ENCODE measurements at places on chromosomes 1 and 21. TPM values are rescaled to one million over a fixed set of nuclear protein-coding genes. Genes with fewer than 3 reads are reported as not detected.

DNA sequence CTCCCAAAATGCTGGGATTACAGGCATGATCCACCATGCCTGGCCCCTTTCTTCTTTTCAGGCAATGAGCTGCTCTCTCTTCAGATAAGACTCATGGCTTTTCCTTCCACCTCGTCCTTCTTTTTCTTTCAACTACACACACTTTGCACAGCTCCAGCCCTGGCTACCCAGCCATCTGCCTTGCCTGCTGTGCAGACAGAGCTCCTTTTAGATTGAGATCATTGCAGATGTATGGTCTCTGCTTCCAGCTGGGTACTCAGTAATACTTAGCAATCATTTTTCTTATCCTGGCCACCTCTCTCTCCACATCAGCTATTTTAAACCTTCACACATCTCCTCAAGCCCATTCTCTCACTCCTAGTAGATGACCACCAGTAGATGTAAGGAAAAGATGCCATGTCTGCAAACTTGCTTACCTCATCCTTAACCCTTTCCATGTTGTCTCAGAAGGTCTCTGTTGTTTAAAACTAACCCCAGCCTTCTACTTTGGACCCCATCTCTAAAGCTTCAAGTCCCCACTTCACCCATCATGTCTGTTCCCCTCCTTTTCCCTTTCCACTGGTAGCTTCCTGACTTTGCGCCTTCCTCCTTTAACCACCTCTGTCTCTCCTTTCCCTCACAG is 7.3 kb downstream of the RAB4A start:
- no peak for DNase-seq

DNA sequence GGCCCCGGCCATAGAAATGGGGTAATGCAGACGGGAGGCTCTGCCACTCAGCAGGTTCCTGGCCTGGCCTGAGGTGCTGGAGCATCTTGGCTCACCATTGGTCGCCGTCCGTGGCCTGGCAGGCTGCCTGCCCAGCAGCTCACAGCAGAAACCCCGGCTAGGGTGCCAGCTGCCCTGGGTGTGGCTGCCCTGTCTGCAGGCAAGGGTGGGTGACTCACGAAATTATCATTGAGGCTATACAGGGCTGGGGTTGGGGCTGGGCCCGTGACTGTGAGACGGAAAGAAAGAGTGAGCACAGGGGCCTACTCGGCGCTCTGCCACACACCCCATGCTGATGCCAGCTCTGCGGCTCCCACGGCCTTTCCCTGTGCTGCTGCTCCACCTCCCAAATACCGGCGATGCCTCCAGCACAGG is 8.0 kb upstream of the PKP1 start:
- DNase-seq = no peak

GRCh38 chr1:22673486-22674409 is 20.7 kb downstream of the C1QB start:
- peak; percentile 74 for DNase-seq

GRCh38 chr1:13541435-13542215 is 27.8 kb upstream of the LRRC38 start:
- DNase-seq = no peak

GRCh38 chr1:4267381-4268261 is 367.5 kb upstream of the C1orf174 start:
- DNase-seq = no peak

GRCh38 chr1:31054349-31054748 is 11.2 kb downstream of the PUM1 start:
- DNase-seq = no peak

- DNase-seq = no peak
These were observed 40.7 kb downstream of the XPR1 start for GRCh38 chr1:180672505-180672904.

- DNase-seq = no peak
These were observed 337.0 kb upstream of the NCAM2 start for GRCh38 chr21:20661246-20661645.

DNA sequence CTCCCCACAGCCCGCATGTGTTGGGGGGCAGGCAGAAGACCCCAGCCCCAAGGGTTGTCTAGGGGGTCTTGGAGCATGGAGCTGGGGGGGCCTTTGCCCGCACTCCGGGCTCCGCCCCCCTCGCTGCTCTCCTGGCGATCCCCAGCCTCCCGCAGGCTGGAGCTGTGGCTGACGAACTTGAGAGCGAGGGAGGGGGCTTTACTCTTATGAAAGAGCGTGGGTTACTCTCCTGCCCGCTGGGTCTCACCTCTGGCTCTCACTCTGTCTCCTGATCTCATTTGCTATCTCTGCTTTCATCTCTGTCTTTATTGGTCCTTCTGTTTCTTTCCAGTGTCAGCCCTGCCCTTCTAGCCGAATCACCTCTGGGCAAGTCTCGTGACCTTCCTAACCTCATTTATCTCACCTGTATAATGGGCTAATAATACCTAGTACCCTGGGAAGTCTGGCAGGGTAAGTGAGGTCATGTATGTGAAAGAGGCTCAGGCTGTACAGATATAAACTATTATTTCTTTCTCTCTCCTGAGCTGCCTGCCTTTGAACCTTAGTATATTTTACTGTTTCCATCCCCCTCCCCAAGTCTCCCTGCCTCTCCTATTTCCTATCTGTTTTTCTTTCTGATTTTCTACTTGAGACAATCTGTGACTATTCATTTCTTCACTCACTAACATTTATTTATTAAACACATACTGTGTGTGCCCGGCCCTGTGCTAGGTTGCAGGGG is 731 bp downstream of the EFNA4 start:
- DNase-seq = peak; percentile 54

- DNase-seq = no peak
These were observed 3.4 kb downstream of the FOXO6 start for GRCh38 chr1:41364442-41365319.

- no peak for DNase-seq
These were observed 8.3 kb upstream of the FCRL2 start for GRCh38 chr1:157785248-157785647.

GRCh38 chr1:160628799-160629263 is 18.0 kb downstream of the SLAMF1 start:
- no peak for DNase-seq

GRCh38 chr1:230043081-230043480 is 24.0 kb upstream of the GALNT2 start:
- DNase-seq = no peak

GRCh38 chr1:71049951-71050598 is 2.5 kb upstream of the PTGER3 start:
- DNase-seq = peak; percentile 79

DNA sequence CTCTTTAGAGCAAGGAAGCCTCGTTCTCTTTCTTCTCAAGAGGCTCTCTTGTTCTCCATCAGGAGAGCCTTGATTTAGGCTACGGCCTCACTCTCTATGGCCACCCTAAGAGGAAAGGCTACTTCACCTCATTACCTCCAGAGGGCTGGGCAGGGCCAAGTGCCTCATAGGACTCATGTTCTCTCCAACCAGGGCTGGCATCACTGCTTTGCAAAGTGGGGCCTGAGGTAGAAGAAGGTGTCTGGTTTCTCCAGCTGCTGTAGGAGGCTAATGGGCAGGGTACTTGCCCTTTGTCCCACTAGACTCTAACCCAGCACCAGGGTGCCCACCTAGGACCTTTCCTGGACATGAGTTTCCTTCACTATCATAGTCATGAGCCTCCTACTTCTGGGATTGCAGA is 2.1 kb upstream of the ATXN7L2 start:
- DNase-seq = no peak

DNA sequence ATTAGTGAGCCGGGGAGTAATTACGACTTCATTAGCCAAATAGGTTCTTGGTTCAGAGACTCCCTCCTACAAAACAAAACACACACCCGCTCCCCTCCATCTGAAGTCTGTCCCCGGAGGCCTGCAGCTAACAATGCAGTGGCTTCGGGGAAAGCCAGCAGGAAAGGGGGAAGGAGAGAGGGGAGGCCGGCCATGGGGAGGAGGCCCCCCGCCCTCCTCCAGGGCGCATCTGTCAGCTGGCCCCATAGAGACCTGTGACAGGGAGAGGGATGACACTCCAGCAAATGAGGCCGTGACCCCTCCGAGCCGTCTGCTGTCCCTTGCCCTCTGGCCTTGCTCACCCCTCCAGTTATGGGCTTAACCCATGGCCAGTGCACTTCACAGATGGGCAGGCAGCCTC is 12.1 kb upstream of the CNTN2 start:
- DNase-seq = no peak

- peak; percentile 54 for DNase-seq
These were observed at the start of gene AMIGO1 for GRCh38 chr1:109509176-109510134. Gene AMIGO1 (minus strand): TSS chr1:109509727. CDS start chr1:109508912, 815 bp downstream.

- DNase-seq = no peak
These were observed 110.2 kb downstream of the IFI44 start for GRCh38 chr1:78759881-78760280.

DNA sequence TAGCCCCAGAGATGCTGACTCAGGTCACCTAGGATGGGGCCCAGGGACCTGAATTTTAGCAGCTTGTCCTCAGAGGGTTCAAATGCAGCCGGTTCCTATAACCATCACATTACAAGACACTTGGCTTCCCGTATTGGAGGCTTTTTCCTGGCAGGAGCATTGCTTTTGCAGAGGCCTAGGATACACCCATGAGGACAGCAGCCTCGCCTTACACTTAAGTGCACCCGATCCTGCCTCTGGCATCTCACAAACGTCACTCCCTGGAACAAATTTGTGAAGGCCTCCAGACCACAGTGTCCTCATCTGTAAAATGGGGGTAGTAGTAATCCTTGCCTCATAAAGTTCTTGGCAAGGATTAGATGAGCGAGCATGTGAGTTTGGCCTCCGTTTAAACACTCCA is 130.0 kb downstream of the KAZN start:
- no peak for DNase-seq

DNA sequence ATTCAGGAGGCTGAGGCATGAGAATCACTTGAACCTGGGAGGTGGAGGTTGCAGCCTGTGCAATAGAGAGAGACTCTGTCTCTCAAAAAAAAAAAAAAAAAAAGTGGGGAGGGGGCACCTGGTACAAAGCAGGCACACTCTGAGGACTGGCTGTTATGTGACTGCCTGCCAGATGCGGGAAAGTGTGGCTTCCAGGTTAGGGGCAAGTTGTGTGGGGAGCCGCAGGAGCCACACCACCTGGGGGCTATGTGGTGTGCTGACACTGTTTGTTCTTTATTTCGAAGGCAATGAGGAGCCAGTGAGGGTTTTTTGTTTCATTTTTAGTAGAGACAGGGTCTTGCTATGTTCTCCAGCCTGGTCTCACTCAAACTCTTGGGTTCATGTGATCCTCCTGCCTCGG is 5.7 kb downstream of the THEMIS2 start:
- DNase-seq = no peak

DNA sequence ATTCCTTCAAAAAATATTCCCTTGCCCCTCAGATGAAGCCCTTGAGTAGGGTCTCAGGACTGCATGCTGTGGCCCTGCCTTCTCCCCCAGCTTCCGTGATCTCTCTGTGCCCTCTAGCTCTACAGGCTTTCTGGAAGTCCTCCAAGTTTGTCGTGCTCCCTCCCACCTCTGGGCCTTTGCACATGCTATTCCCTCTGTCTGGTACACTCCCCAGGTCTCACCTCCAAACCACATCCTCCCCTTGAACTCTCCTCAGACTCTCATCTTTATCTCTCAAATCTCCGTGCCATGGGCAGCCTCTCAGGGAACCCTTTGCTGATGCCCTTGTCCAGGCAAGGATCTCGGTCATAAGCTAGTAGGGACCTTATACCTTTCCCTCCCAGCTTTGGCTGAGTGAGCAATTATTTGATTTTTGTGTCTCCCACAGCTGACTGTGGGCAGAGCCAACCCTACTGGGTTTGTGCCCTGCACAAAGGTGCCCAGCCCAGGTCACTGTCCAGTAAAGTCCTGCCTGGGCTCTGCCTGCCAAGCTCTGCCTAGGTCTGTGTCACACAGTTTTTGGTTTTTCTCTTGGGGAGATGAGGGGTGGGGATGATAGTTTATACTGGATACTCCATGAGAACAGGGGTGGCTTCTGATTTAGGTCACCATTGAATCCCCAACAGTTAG is 188.1 kb downstream of the ZNF281 start:
- DNase-seq = no peak

DNA sequence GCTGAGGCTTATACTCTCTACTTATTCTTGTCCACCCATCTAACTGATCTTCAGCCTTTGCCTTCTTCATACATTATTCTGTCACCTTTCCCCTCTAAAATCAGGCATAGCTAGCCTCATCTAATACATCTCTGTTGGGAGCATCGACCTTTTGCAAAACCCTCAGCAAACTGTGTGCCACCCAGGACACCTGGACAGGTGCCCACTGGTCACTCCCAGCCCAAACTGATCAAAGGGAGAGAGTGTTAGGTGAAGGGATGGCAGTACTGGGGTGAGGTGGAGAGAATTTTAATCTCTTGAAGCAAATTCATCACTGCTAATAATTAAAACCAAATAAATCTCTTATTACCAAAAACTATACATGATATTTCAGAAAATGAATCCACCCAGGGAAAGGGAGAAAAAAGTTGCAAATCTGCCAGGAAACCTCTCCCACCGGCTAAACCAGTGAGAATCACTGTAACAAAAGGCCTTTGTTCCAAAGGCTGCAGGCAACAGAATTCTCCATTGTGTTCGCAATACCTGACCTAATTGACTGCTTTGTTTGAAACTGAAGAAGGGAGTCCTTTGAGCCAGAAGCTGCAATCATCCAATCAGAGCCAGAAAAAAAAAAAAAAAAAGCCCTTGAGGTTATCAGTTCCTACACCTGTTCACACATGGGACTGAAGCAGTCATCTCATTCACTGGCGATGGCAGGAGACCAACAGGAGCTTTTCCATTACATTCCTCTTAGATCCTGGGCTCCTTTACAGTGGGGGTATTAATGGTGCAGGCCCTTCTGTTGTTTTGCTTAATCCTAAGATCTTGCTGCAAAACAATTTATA is 172.6 kb downstream of the APP start:
- DNase-seq = peak; percentile 41

- no peak for DNase-seq
These were observed 125.2 kb upstream of the DSCAM start for GRCh38 chr21:40972151-40972550.

DNA sequence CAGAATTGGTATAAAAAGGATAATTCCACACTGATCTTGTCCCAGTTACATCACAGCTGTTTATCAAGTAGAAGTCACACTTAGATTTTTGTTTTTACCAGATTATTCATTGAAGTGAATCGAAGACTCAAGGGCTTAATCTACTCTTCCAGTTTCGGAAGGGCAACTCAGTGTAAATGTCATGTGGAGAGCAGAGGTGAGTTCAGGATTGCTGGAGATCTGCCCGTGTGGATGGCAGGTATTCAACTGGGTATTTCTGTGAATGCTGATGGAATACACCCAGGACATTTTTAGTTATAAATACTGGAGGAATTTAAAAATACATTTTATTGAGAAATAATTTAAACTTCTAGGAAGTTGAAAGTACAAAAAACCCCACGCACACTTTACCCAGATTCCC is 19.4 kb downstream of the CC2D1B start:
- no peak for DNase-seq

GRCh38 chr1:47725511-47725991 is 271.6 kb downstream of the TRABD2B start:
- DNase-seq = no peak

- DNase-seq = no peak
These were observed 16.1 kb downstream of the RRP15 start for GRCh38 chr1:218301217-218301616.

CEP85 gene
- polyA plus RNA-seq = 15.2 TPM

TMEM51 gene
- 13.9 TPM for polyA plus RNA-seq

CCDC27 gene
- polyA plus RNA-seq = not detected

GPR25 gene
- not detected for polyA plus RNA-seq

CRP gene
- not detected for polyA plus RNA-seq

BTBD8 gene
- polyA plus RNA-seq = 0.36 TPM

HES3 gene
- not detected for polyA plus RNA-seq

GCSAML gene
- polyA plus RNA-seq = not detected

FAF1 gene
- polyA plus RNA-seq = 5.2 TPM

MNDA gene
- not detected for polyA plus RNA-seq

FAM131C gene
- polyA plus RNA-seq = 0.23 TPM

SMCP gene
- not detected for polyA plus RNA-seq
